ENCODE measurements at places on chromosomes 16 and 17. TPM values are rescaled to one million over a fixed set of nuclear protein-coding genes. Genes with fewer than 3 reads are reported as not detected.

ABCC12 gene
- not detected for total RNA-seq

GRCh38 chr17:42918902-42919521, 18.4 kb downstream of the G6PC1 start:
- DNase-seq: no peak

- no peak for DNase-seq
These were observed 9.8 kb downstream of the ELOB start for GRCh38 chr16:2767140-2767731.

GRCh38 chr16:31083981-31084380, 4.8 kb downstream of the PRSS53 start:
- no peak for DNase-seq

CANT1 gene
- total RNA-seq: 65.4 TPM

DUXB gene
- total RNA-seq: not detected

- peak; percentile 12 for DNase-seq
These were observed 5.0 kb downstream of the SKA2 start for GRCh38 chr17:59149841-59150511.

DNA sequence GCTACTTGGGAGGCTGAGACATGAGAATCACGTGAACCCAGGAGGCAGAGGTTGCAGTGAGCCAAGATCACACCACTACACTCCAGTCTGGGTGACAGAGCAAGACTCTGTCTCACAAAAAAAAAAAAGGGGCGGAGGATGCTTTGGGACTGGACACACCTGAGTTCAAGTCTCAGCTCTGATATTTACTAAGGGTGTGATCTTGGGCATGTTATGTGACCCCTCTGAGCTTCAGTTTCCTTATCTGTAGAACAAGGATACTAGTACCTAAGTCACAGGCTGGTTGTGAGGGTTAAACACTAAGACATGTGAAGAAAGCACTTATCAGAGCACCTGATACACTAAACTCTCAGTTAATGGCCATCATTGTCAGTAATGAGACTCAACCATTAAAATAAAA, 25.9 kb downstream of the HOXB1 start:
- DNase-seq: no peak

GRCh38 chr17:696369-696768, 18.3 kb downstream of the VPS53 start:
- no peak for DNase-seq

CLEC3A gene
- not detected for total RNA-seq

GRCh38 chr17:76040376-76040775, 13.3 kb upstream of the EVPL start:
- DNase-seq: no peak

GRCh38 chr16:73057291-73058210, 9.6 kb upstream of the ZFHX3 start:
- DNase-seq: no peak

- no peak for DNase-seq
These were observed 24.8 kb downstream of the PDIA2 start for GRCh38 chr16:307691-308312.

- no peak for DNase-seq
These were observed 10.7 kb downstream of the MSRB1 start for GRCh38 chr16:1932050-1933028.

NME4 gene
- total RNA-seq: 62.1 TPM

- DNase-seq: no peak
These were observed 105.3 kb downstream of the IRX5 start for GRCh38 chr16:55035956-55036355.

TMEM88 gene
- 2.2 TPM for total RNA-seq

MPP3 gene
- 0.41 TPM for total RNA-seq

GRCh38 chr17:44257815-44258760, 9.8 kb downstream of the SLC4A1 start:
- no peak for DNase-seq

GRCh38 chr17:60403962-60404361, 12.0 kb upstream of the USP32 start:
- no peak for DNase-seq

DNA sequence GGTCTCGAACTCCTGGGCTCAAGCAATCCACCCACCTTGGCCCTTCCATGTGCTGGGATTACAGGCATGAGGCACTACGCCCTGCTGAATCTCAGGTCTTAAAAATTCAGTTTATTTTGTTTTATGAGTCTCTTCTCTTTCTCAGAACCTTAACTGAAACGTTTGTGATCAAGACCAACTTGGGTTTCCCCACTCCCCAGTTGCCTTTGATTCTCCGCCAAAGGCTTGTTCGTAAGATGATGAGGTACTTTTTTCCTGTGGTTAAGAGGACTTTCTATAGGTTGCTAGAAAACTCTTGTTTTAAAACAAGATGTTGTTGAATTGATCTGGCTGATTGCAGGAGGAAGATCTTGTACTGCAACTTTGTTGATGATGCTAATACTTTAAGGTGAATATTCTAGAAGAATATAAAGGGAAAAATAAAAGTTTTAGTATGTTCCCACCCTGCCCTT, 11.7 kb downstream of the ABCC1 start:
- DNase-seq: peak; percentile 86

DNA sequence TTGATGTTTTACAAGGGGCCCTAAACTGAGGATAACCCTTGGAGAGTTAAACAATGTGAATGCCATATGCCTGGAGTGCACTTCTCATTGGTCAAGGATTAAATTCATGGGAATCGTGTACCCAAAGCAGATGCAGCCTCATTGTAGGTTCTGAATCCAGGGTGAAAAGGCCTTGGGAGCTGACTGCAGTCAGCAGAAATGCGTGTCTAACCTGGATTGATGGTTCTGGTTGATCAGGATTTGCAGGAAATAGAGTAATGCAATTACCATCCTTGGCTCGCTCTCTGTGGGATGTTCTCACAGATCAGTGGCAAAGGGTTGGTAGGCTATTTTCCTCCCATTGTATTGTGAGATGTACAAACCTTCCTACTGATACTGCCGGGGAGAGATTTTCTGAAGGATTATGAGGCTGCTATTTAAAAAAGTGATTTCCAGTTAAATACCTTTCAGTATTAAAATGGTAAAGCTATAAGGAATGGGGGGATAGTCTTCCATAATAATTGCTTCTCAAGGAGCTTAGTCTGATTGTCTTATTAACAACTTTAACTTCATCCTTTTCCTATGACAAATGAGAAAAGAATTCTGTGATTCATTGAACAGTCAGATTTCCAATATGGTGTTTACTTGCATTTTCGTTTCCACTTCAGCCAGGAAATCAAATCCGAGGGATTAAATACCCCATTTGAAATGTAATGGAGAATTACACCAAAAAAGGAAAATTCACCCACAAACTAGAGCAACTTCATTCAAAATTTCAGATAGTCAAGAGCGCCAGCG, 1028.1 kb upstream of the EEF2KMT start:
- DNase-seq: no peak

DNA sequence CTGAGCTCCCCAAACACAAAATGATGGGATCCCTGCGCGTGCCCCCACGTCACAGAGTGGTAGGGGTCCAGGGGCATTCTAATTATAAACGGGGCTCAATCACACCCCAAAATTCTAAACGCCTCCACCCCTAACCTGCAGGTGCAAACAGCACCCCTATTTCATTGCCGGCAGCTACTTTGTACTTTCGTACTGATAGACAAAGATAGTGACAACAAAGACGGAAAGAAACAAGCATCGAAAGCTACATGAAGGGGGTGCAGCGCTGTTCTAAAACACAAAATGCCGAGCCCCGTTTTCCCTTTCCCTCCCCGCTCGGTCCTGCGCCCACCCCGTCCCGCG, 13.9 kb downstream of the MIS12 start:
- no peak for DNase-seq

GRCh38 chr17:76458580-76459490, 5.9 kb upstream of the UBE2O start:
- DNase-seq: peak; percentile 40

- no peak for DNase-seq
These were observed 209.9 kb upstream of the C16orf82 start for GRCh38 chr16:26856791-26857190.

- peak; percentile 15 for DNase-seq
These were observed 222.7 kb upstream of the CIBAR2 start for GRCh38 chr16:85334718-85335583.

GRCh38 chr16:3641801-3642396, 12.6 kb upstream of the DNASE1 start:
- DNase-seq: no peak

DNA sequence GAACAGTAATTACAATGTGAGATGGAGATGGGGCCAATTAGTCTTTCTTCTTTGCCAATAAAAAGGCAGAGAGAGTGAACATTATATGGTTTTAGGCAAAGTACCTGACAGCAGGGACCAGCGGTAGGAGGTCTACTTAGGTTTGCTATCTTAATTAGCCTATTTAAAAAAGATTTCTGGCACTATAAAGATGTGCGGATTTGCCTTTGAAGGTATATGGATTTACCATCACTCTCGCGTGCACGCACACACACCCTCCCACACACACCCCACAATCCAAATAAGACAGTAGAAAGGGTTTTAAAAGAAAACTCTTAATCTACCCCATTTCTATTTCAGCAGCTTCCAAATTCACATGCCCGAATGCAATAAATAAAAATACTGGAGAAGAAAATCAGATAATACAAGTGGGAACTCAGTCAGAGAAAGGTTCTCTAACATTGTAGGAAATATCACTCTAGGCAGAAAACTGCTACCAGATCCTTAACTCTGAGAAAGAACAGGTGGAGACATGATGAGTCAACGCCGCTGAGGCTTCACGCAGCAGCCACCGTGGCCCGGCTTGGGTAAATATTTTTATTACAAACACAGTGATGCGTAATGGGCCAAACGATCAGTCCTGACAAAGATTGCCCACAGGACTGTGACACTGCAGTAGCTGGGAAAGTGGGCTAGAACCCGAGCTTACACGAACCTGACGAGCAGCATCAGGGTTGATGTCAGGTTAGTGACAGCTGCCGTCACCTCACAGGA, 66.6 kb upstream of the AXIN2 start:
- no peak for DNase-seq

DNA sequence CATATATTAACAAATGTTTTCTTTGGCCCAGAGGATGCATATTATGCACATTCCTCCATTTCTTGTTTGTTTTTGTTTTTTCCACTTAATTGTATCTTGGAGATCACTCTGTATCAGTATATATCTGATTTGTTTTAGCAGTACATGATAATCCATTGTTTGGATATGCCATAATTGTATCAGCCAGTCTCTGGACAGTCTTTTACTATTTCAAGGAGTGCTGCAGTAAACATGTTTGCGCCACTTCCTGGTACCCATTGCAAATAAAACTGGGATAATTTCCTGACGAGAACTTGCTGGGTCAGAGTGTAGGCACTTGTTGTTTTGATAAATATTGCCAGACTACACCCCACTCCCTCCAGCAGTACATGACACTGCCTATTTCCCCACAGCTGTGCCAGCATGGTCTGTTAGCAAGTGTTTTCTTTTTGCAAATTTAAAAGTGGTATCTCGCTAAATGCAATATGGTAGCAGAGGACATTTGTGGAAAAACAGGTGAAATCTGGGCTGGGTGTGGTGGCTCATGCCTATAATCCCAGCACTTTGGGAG, 4.9 kb upstream of the TMEM11 start:
- no peak for DNase-seq

DNA sequence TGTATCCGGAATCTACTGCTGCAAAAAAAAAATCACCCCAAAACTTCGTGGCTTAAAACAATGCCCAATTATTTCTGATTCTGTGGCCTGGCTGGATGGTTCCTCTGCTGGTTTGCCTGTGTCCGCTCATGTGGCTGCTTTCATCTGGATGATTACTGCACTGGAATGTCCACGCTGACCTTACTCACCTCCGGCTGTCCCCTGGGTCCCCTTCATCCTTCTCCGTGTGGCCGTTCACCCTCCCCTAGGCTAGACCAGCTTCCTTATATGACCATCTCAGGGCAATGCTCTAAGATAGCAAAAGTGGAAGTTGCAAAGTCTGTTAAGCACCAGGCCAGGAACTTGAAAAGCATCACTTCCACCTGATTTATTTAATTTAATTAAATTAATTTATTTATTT, 31.4 kb upstream of the SPNS2 start:
- no peak for DNase-seq

HNF1B gene
- not detected for total RNA-seq

OTOP3 gene
- not detected for total RNA-seq

ENPP7 gene
- not detected for total RNA-seq

KIF18B gene
- 36.2 TPM for total RNA-seq

BRICD5 gene
- total RNA-seq: 5.7 TPM

CCL5 gene
- total RNA-seq: 120 TPM

DNA sequence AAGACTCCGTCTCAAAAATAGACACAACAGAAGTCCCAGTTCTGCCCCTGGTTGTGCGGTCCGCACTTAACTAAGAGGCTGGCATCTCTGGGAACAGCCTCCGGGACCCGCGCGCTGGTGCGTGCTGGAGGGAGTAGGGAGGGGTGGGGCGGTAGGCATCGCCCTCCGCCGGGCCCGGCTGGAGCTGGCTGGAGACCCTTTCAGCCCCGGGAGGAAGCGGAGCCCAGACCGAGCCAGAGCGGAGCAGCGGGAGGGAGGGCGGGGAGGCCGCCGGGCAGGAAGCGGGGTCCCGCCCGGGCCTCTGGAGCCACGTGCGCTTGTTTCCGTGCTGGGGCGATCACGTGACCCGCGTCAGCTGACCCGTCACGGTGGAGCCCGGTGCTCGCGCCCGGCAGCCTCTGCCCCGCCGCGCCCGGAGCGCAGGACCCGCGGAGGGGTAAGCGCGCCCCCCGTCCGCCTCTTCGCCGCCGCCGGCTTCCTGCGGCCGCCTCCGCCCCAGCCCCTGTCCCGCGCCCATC, at the start of gene WDR81:
TSS of gene WDR81 (plus strand) at position 354 of the 518 bp plus-strand sequence. CDS start 256 bp downstream, outside the sequence.
- peak; percentile 92 for DNase-seq

- no peak for DNase-seq
These were observed 742.8 kb upstream of the SOX9 start for GRCh38 chr17:71378036-71378435.

CMIP gene
- total RNA-seq: 35.0 TPM

GAST gene
- total RNA-seq: not detected

DNA sequence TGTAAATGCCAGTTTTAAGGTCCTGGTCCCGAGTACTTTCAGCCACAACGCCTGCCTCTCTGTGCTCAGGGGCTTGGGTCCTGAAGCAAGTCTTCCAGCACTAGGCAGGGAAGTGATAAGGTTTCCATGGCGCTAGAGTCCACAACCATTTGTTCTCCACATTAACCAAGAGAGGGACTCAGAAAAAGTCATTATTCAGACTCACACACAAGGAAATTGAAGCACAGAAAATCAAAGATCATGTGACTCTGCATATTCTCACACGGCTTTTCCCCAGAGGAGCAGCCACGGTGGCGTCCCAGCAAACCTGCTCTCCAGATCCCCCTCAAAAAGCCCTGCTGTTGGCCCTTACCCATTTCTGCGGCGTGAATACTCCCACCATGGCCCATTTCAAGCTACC, 9.7 kb downstream of the ENPP7 start:
- DNase-seq: no peak

- DNase-seq: no peak
These were observed 4.3 kb downstream of the PGAP6 start for GRCh38 chr16:377419-377951.

ALOX12B gene
- 2.3 TPM for total RNA-seq
